ENCODE measurements at places on chromosomes 1 and 21.

DNA sequence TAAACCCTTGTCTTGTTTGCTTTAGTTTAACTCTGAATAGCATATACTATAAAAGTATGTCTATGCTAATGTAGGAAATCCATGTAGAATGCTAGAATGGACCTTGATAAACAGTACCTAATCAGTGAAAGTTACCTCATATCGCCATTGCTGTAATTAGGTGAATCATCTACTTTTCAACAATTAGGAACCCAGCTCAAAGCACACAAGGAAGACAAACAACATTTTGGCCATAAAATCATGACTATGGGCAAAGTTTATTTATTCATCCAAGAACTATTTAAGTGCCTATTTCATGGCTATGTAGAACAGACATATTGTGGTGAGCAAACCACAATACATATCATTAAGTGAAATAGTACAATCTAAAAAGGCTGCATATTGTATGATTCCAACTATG, 1043.2 kb downstream of the BRINP3 start:
- no peak for DNase-seq

DNA sequence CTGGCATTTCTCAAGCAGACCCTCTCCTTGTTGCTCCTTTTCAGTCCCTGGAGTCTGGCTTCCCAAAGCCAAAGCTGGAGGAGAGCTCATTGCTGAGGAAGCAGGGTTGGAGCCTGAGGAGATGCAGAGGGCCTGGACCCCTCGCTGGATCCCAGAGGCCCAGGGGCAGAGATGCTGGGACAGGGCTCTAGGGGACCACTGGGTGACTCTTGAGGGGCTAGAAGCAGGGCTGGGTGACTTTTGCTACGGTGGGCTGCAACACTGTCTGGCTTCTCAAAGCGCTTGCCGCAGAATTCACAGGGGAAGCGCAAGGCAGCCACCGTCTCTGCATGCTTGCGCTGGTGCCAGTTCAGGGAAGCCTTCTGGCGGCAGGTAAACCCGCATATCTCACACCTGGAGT, 8.8 kb downstream of the ZNF692 start:
- no peak for DNase-seq

DNA sequence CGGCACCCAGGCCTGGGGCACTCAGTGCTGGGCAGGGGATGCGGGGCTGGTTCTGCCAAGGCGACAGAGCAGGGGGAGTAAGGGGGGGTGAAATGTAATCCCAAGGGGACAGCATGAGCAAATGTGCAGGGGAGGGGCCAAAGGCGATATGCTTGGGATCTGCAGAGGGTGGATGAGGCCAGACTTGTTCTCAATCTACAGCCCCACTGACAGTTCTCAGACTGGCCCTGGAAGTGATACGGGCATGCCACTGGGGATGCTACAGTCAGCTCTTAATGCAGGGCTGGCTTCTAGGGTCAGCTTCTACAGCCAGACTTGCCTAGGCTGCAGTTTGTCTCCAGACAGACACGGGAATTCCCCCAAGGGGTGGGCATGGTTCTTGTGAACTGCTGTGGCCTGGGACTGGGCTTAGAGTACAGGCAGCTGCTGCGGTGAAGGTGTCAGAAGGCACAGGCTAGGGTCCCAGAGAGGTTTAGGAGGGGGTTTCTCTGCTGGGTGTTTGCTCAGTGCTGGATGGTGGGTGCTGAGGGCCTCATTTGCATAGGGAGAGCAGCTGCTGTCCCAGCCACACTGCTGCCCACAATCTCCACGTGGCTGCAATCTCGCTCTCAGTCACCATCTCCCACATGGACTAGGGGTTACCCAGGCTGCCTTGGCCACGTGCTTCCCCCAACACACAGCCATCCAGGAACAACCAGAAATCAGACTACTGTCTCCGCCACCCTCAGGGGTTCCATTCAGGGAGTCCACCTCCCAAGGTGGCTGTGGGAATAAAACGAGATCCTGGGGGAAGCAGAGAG, 190.1 kb downstream of the HIVEP3 start:
- DNase-seq, result peak; percentile 63

DNA sequence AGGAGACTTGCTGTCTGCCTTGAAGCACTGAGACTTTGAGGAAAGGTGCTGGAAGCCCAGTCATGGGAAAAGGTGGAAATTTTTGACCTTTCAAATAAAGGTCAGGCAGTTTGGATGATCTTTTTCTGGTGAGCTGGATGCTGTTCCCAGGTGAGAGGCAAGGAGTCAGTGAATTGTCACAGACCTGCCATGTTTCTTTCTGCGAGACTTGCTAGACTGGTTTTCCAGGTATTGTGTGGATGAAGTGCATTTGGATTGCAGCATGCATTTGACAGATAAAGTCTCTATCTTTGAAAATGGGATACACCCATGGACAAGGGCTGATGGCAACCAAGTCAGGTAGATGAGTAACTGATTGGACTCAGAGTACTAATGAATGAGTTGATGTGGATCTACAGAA, 65.7 kb upstream of the NHLH2 start:
- DNase-seq, result no peak

DNA sequence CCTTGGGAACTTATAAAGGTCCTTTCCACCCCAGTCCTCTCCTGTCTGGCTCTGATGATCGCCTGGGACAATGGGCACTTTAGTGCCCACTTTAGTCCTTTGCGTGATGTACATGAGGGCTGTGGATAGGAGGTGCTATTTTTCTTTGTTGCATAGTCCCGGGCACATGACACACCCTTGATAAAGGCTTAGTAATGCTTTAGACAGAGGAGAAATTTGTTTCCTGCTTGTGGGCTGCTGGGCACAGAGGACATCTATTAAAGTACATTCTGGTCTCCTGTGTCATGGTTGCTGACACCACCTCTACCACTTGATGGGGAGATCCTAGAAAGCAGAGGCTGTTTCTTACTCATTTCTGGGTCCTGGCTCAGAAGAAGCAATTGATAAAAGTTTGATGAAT, 5.4 kb upstream of the KNCN start:
- DNase-seq, result no peak

- DNase-seq, result no peak
Observed at GRCh38 chr1:230826166-230826875, 42.0 kb downstream of the C1orf198 start.

GRCh38 chr21:31222142-31222541, 121.9 kb downstream of the TIAM1 start:
- DNase-seq, result no peak

DNA sequence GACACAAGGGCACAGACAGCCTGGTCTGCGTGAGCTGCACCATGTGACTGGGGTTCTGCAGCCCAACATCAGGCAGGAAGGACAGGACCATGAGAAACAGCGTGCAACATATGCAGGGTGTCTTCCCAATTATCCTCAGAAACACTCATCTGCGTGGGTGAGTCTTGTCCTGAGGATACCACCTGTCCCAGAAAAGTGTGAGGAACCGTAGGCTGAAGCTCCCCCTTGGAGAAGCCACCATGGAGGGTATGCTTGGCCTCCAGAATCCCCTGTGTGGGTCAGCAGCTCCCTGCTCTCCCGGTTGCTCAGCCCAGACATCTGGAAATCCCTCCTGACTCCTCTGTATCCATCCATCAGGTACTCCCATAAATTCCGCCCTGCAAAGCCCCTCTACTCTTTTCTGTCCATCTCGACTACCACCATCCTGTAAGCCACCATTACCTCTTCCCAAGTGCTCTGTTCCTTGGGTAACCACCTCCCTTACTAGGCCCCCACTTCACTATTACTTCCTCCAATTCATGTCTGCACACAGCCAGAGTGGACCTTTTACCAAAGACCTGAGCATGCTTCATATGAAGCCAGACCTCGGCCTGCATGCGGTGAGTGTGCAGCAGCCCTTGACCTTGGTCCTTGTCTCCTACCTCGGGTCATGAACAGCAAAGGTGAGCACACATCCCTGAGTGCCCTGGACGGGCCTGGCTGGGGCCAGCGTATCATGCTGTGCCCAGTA, 33.0 kb downstream of the ETS2 start:
- DNase-seq, result no peak

DNA sequence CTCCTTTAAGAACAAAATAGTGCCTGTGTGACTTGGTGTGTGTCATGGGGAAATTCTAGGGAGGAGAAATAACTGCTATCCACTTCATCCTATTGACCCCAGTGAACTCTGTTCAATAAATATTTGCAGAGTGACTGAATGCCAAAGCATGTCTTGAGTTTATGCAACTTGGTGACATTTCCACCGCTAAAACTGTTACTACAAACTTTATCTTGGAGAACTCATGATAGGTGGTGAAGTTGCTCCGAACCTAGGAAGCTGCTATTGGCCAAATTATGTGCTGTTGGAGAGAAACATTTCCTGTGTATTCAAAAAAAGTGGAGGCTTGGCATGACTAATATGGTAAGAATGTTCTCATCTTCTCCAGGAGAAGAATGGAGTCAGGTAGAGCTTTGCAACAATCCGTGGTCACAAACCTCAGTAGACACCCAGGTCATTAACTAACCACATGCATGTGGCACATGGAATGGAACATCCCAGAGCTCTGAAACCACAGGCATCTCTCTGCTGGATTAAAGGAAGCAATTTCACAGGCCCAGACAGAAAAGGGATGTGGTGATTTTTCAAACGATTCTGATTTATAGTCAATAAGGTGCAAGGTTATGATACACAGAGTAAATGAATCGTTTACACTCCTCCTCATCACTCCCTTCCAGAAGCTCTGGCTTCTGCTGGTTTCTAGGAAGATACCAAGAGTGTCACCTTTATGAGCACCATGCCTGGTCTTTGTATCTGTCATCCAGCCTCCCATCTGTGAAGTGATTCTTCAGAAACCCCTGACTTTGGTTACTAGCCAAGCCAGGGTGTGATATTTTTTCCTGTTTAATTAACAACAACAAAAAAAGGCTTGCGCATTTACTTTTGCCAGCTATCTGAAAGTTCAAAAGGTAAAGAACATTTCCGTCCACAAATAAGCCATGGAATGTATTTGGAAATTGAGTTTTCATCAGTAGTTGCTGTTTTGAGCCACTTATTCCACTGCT, 361.1 kb downstream of the TGFB2 start:
- no peak for DNase-seq

DNA sequence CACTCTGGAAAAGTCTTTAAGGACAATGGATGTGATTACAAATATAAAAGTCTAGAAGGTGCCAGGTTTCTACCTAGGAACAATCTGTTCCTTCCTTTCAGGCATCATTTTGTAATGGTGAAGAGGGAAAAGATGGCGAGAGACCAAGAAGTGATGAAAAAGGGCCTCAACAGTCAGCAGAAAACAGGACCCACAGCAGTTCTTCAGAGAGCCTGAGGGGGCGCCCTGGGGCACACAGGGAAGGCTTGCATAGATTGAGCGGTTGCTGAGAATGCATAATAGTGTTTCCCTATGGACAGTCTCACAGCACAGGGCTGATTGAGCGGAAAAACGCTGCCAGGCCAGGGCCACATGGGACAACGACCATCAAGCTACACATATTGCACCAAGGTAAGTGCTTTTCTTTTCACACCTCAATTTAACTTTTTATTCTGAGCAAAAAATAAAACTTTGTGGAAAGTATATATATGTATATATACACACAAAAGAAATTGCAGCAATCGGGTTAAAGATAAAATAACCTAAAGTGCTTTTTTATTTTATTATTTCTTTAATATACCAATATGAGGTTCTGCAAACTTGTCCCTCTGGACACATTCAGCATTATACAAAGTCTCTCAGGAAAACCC, 3.1 kb upstream of the YRDC start:
- peak; percentile 60 for DNase-seq

DNA sequence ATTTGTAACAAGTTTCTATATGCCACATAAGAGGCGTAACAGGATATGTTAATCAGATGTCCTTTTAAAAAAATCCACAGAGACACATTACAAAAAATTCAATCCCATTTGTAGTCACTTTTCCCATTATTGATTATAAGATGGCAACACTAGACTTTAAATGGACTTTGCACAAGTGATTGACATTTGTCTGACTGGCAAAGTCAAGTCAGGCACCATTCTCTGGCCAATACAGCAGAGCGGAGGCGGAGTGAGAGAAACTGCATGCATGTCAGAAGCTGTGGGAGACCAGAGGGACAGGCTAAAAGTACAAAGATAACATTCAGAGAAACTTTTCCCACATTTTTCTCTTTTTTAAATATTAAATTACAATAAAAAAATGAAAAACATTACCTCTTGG, 28.1 kb upstream of the RGS5 start:
- no peak for DNase-seq

DNA sequence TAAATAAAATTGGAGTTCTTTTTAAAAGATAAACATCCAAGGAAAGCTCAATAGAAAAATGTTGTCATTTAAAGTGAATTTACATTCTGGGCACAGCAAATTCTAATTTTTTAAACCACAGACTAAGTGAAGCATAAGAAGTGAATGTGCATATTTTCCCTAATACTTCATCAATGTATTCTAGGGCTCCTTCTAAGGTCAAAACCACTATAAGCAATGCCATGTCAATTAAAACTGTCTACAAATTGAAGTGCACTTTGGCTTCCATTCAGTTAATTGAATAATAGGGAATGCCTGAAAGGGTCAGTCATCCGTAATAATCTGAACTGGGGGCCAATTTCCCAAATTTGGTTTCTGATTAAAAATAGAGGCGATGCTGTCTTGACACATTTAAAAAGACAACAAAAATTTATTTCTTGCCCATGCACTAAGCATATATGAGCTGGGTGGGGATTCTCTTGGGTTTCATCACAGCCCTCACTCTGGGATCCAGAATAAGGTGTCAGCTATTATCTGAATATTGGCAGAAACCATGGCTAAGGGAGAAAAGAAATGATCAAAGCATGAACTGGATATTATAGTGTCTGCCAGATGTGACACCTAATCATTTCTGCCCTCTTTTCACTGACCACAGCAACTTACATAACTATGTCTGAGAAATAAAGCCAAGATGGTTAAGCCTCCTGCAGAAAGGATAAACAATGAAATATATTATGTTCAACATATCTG, 660.6 kb upstream of the B3GALT2 start:
- DNase-seq, result no peak

- no peak for DNase-seq
Observed at GRCh38 chr1:205162301-205162700, 40.5 kb upstream of the RBBP5 start.

Measured in stimulated activated CD4-positive, alpha-beta T cell treated with anti-CD3 and anti-CD28 coated beads, Interleukin-4, amount 100 ng/mL, for 48 hours (primary cell).